ENCODE measurements at places on chromosomes 16 and 17.

DNA sequence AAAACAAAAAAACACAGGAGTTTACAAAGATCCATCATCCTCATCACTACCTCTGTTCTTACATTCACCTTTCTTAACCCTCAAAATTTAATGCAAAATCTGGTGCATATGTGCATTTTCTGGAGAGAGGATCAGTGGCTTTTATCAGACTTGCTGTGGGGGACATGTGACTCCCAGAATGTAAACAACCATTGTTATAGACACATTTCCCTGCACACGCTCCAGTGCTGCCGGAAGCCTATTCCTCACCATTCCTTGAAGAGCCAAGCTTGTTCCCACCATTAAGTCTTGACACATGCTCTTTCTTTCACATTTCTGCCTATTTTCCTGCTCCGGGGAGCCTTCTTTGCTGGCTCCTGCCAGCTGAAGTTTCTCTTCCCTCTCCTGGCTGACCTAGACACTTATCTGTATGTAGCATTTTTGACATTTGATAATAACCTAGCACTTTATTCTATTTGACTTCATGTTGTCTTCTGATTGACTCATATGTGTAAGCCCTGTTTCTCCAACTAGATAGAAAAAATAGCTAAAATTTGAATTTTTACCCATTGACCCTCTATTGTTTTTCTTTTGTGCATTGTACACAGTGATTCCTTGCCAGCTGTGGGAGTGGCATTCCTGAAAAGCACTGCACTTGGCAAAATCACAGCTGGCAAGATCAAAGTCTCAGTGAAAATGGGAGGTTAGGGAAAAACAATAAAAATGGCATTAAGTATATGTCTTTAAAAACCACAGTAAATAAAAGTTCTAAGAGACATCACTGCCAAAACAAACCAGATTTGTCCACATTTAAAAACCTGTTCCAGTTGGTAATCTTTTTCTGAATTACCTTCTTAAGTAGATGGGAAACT lies 76.8 kb upstream of the CIBAR2 start:
- no peak for DNase-seq

DNA sequence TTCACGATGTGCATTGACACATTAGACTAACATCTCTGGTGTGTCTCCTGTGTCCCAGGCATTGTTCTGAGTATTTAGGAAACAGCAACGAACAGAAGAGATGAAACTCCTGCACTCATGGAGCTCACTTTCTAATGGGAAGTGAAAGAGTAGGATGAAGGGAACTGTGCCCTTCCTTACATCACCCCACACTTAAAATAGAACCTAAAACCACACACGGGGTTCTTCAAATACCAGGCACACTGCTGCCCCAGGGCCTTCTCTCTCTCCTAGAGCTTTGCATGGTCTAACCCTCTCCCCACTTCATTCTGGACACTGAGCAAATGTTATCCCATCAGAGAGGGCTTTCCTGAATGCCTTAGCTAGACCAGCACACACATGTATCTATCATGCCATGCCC lies 33.7 kb downstream of the TRIM25 start:
- no peak for DNase-seq

- DNase-seq = no peak
Measured at GRCh38 chr16:21592191-21592590, 7.2 kb upstream of the METTL9 start.

GRCh38 chr16:84825896-84826557 lies 6.2 kb downstream of the CRISPLD2 start:
- DNase-seq = no peak

GRCh38 chr16:49456763-49457162 lies 83.2 kb downstream of the C16orf78 start:
- DNase-seq = no peak

- no peak for DNase-seq
Measured at GRCh38 chr17:53391197-53391596, 431.5 kb upstream of the KIF2B start.

DNA sequence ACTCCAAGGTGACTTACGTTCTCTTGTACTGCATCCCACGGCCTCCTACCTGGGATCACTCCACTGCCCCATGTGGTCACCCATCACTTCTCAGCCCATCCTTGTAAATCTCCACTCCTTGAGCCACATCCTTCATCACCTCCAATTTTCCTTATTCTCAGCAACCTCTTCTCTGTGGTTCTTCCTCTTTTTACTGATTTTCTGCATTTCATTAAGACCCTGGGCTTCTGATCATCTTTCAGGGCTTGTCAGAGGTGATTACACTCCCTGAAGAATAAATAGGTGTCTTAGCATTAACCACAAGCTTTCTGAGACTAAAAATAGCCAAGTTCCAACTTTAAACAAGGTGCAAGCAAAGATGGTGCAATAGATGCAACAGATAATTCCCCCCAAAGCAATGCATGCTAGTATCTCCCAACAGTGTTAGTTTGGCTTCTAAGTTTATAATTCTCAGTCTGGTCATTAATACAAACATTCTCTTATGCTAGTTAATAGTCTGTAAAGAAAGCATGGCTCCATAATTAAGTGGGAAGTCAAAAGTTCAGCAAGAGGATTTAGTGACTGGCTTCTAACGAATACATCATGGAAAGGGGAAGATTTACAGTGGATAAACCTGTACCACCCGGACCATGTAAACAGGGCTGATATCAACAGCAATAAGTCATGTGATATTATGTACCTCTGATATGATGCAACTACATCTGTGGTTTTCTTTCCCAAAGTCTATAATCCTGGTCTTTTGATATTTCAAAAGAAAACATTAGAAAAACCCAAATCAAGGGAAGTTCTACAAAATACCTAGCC lies 47.4 kb upstream of the FOXJ1 start:
- no peak for DNase-seq

- DNase-seq = no peak
Measured at GRCh38 chr17:62816282-62816839, 8.2 kb upstream of the MARCHF10 start.

DNA sequence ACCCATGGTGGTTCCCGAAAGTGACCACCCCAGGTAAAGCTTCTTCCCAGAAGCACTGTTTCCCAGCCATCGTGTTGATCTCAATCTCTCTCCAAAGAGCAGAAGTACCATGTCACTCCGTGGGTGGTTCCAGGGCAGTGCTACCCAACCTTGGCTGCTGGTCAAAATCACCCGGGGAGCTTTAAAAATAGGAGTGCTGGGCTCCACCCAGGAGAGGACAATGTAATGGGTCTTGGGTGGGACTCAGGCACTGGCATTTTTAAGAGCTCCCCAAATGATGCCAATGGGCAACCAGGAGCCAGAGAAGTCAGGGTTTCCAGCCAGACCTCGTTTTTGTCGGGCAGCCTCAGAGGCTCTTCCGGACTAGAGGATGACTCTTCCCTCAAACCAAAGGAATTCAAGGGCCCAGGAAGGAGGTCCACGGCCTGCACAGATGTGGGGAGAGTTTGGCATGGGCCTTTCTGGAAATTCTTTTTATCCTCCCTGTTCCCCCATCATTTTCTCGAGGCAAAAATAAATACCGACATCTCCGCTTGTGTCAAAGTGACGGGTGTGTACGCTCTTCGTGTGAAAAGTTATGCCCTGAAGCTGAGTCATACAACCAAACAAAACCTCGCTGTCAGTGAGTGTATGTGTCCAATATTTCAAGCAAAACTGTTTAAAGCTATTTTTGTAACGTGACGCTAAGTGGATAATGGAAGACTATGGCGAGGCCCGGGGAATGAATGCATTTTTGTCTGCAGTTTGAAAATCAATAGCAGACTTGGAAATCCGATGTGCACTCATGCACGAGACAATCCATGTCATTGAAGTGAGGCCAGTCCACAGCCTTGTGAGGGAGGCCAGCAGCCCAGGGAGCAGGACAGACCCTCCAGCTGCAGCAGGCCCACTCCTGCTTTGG lies 364.1 kb downstream of the FOXL1 start:
- DNase-seq = no peak

DNA sequence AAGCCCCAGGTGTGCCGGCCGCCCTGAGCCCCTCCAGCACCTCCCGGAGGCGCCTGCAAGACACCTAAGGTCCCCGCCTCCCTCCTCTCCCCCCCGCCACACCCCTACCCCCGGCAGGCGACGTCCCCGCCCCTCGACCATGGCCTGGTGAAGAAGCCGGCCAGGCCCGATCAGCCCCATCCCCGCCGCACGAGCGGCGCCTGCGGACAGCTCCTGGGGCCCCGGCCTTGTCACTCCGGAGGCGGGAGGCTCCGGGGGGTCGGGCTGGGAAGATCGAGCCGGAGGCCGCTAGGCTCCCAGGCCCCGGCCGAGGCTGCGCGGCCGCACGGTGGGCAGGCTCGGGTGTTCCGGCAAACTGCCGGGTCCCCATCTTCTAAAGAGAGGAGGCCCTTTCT lies 405 bp upstream of the ACE start:
- no peak for DNase-seq

DNA sequence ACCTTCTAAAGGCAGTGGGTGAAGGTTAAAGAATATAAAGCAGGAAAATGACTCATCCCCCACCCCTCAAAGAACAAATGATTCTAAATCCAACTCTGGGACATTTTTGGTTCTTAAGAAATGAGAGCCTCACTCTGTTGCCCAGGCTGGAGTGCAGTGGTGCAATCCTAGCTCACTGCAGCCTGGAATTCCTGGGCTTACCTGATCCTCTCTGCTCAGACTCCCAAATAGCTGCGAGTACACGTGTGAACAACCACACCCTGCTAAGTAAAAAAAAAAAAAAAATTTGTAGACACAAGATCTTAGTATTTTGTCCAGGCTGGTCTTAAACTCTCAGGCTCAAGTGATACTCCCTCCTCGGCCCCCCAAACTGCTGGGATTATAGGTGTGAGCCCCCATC lies 298.8 kb upstream of the MAF start:
- no peak for DNase-seq

DNA sequence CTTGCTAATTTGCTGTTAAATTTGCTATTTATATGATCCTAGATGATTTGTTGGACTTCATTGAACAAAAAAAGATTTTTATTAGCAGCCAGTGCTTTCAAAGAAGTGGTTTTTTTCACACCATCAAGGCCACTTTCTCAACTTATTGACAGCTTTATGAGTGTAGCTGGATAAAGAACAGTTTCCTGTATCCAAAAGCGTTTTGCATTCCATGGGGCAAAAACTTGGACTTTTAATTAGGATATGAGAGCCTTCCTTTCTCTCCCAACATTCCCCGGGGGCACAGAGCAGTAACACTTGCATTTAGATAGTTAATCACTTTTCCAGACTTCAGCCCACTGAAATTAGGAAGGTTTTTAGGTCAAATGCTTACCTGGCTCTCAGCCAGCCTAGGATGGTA lies 177.1 kb upstream of the ELAC2 start:
- DNase-seq = no peak

DNA sequence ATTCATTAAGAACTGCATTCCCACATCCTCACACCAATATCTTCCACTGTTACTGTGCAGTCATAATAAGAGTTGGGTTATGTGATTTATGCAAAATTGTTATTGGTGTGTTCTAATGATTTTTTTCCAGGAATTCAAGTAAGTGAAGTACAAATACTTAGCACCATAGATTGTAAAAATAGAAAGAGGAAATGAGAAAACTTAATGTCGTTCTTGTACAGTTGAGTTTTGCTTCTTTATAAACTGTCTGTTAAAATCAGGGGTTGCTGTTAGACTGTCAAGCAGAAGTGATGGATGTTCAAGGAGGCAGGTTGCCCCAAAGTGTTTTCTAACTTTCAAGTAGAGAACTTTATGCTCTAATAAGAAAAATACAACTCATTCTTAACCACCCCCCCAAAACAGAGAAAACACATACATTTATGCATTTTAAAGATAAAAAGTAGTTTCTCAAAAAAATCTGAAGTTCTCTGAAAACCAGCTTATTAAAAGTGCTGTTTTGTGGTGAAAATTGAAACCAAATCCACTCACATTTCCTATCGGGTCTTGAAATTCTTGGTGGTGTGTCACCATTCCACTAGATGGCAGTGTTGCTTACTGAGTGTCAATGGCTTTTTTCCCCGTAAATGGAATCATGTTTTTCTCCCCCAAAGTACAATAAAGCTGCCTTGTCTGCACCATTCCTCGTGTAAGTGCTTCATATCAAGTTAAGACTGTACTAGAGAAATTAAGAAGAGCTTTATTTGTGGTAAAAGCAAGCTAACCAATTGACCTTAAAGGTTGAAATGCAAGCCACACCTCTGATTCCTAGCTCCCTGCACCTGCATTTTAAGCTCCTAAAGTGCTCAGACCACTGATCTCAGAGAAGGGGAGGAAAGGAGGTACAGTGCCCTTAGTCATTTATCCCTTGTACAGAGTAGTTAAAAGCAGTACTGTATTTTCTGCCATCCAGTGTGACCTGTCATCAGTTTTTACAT lies 4.7 kb upstream of the IGSF6 start:
- DNase-seq = peak; percentile 39
